ENCODE measurements at places on chromosomes 5 and 9. TPM values are rescaled to one million over a fixed set of nuclear protein-coding genes. Genes with fewer than 3 reads are reported as not detected.
A peak's percentile ranks its signal among the peaks of the same experiment; 100 is the strongest.

DNA sequence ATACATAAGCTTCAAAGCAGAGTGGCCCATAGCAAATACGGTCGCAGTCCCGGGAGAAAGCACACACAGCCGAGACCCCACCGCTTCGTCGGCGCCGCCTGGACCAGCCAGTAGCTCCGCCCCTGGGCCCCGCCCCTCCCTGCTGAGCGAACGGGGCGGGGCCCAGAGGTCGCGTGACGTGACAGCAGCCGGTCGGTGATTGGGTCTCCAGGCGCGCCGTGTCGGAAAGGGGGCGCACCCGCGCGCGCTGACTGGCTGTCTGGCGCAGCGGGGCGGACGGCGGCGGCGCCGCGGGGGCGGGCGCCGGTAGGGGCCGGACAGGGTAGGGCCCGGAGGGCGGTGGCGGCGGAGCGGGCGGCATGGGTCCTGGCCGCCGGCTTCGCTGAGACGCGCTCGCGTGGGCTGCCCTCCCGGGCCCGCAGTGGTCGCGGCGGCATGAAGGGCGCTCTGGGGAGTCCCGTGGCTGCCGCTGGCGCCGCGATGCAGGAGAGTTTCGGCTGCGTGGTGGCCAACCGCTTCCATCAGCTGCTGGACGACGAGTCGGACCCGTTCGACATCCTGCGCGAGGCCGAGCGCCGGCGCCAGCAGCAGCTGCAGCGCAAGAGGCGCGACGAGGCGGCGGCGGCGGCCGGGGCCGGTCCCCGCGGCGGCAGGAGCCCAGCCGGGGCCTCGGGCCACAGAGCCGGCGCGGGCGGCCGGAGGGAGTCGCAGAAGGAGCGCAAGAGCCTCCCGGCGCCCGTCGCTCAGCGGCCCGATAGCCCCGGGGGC lies at the start of gene HABP4:
HABP4 (plus strand) TSS at position 325 of the 768 bp plus-strand sequence; CDS start at position 436, 111 bp downstream.
- H3K27me3 ChIP-seq: no peaks in the 10 kb centered on the region
- H3K27ac ChIP-seq: peak within 1 kb of the TSS; percentile 82
- H3K4me3 ChIP-seq: peak within 1 kb of the TSS; percentile 92

DNA sequence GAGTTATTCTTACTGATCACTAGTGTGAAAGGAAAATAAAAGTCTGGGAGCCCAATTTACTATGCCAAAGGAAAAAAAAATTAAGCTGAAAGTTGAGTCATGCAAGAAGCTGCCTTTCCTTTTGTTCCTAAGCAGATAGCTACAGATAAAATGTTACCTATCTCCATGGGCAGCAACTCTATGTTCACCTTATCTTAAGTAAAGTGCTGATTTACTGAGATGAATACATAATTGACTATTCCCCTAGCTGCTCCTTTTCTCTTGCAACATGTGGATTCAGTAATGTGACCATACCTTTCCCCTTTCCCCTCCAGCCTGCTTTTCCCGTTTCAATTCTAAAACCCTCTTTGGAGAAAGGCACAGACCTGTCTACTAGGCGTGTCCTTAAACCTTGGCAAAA lies 62.7 kb upstream of the NR5A1 start:
- no peak overlapping the region for H3K4me3 ChIP-seq
- H3K27me3 ChIP-seq: no peaks in the 10 kb centered on the region
- DNase-seq: no peak
- H3K4me1 ChIP-seq: no peaks in the 10 kb centered on the region

DNA sequence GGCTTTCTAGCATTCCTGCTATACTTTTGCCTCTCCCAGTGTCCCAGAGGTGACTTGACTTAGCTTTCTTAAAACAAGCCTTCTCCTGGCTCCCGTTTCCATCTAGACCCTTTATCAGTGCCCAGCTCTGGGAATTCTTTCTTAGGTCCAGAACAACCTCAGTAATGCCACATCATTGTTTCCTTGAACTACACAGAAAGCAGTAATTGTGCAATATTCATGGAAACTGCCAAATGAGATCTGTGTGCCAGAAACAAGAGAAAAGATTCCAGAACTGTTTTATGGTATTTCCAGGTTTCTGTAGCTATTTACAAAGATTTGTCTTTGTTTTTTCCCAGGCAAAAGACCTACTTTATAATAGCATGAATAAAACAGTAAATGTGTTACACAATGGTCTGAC lies 391.3 kb downstream of the SLCO4C1 start:
- H3K4me1 ChIP-seq: no peaks in the 10 kb centered on the region
- DNase-seq: no peak
- H3K27ac ChIP-seq: no peak overlapping the region
- H3K4me3 ChIP-seq: no peak overlapping the region
- H3K27me3 ChIP-seq: no peaks in the 10 kb centered on the region

The FRMD3 gene
- 13.8 TPM for total RNA-seq

Measured in vagina (tissue), 2 donors.